Hematopoietic multipotent progenitor cell treated with erythropoietin and hydrocortisone succinate and interleukin-3 and kit ligand, for 15 days (in vitro differentiated cells): ENCODE measurements at places on chromosomes 7 and 10.

DNA sequence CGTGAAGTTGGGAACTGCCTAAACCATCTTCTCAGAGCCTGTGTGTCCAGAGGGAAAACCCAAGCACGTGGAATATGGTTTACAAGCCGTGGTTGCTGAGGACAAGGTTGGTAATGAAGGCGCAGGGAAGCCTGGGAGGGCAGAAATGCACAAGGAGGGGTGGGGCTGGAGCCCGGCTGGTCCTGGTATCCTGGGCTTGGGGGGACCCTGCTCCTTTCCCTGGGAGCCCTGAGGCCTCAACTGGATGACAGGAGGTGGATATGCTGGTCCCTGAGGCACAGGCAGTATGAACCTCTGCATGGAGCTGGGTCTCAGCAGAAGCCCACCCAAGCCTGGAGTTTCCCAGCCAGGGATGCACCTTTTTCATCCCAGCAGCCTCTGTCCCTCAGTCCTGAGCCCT lies 80.3 kb upstream of the RET start:
- DNase-seq, result no peak

DNA sequence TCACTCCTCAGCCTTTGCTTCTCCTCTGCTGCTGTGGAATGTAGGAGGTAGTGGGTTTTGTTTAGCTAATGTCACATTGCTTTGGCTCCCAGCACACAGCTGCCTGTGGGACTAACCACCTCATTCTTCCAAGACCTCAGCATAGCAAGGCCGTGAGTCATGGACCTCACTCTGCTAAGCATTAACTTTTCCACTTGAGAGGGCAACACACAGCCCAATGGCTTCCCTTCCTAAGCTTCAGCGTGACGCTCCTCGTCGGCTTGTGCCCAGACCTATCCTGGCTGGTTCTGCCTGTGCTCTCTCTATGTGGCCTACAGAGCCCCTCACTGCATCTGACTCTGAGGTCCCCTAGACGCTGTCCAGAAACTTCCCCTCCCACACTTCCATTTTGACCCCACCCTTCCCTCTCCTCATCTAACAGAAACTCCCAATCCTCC lies 23.3 kb downstream of the MYOF start:
- DNase-seq, result no peak

- DNase-seq, result no peak
Measured at GRCh38 chr7:12550956-12551355, 19.6 kb upstream of the SCIN start.

- DNase-seq, result peak; percentile 55
Measured at GRCh38 chr10:35127289-35127891, 744 bp downstream of the CREM start.

DNA sequence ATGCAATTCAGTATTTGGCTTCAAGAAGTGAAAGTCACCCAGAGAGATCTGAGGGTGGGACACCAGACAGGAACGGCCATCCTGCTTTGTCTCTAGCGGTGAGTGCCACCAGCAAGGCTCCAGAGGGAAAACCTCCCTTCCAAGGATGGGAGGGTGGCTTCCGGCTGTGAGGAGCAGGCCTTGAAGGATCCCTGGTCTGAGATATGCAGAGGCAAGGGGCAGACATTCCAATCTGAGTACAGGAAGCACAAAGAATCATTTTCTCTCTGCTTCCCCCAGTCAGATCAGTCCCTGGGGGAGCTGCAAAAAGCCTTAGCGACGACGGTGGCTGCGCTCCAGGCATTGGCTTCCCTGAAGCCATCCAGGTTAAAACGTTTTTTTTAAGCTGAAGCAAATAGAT lies 167.4 kb downstream of the TEX36 start:
- DNase-seq, result no peak

DNA sequence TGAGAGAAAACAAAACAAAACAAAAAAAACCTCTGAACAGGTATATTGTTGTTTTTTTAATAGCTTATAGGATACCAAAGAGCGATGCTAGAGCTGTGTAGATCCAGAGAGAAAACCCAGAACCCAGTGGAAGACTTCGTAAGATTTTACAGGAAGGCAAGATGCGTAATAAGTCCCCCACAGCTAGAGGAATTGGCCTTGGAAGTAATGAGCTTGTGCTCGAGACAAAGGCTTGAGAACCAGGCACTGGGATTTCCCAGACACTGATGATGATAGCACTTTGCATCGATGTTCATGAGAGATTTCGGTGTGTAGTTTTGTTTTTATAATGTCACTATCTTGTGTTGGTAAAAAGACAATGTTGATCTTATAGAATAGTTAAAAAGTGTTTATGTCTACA lies 821.5 kb upstream of the IGFBP3 start:
- DNase-seq, result no peak

DNA sequence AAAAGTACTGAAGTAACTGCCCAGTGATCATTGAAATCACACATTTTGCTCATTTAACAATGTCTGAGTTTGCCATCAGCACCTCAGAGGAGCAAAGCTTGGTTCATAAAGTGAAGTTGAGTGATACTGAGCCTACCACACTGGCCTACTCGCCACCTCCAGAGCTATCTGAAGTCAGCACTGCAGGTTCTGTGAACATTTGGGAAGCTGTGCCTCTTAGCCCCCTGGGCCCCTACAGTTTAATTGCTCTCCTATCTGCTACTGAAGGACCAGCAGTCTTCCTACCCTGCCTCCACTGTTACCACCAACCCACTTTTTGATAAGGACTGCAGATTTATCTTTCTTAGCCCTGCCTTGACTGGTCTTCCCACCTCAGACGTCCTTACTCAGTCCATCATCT lies 2.0 kb upstream of the SEMA4G start:
- no peak for DNase-seq

- DNase-seq, result no peak
Measured at GRCh38 chr10:114703377-114704107, 45.5 kb upstream of the ABLIM1 start.

DNA sequence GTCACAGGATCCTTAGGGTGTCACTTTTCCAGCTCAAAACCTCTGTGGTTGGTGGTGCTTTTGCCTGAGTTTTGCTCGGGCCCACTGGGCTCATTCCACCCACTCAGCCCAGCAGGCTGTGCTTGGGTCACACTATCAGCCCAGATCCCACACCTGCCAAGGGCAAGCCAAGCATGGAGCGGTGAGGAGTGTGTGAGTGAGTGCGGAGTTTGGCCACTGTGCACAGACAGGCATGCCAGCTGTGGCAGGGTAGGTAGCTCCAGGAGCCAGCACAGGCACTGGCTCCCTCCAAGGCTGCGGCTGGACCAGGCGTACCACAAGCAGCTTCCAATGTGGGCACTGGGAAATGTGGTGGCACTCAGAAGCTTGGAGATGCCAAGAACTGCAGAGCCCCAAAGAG lies 43.9 kb upstream of the TECTB start:
- DNase-seq, result no peak

- DNase-seq, result no peak
Measured at GRCh38 chr10:69951658-69952057, 101.0 kb upstream of the MACROH2A2 start.

- no peak for DNase-seq
Measured at GRCh38 chr7:33644489-33644888, 260.9 kb upstream of the BMPER start.

GRCh38 chr10:61639952-61640351 lies 22.8 kb upstream of the CABCOCO1 start:
- DNase-seq, result no peak

- no peak for DNase-seq
Measured at GRCh38 chr7:2517026-2517425, 2.5 kb upstream of the LFNG start.

- DNase-seq, result no peak
Measured at GRCh38 chr10:118901906-118902305, 127.6 kb upstream of the NANOS1 start.

GRCh38 chr10:5873515-5873995 lies 16.1 kb downstream of the ANKRD16 start:
- peak; percentile 81 for DNase-seq

DNA sequence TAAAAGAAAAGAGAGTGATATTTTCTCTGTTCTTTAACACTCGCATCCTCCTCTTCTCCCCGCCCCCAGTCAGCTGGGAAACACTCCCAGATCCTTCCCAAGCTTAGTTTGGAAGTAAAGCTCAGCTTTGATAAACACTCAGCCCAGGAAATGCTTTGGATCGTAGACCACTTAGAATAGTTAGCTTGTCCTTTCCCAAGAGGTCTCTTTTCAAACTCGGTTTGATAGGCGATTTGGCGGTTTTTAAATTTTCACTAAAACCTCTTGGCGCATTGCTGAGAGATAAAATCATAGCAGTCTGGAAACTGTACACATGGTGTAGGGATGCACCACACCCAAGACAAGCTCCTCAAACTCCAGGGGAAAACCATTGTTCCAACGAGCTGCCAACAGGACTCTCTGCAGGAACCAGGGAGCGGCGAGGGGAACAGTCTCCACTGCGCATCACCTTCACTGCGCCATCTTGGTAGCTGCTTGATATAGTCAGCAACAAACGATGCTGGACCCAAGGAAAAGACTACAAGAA lies 22.3 kb downstream of the SMURF1 start:
- no peak for DNase-seq

- DNase-seq, result no peak
Measured at GRCh38 chr7:132687981-132688383, 111.7 kb upstream of the PLXNA4 start.

- DNase-seq, result no peak
Measured at GRCh38 chr10:81570878-81571794, 303.9 kb upstream of the NRG3 start.

DNA sequence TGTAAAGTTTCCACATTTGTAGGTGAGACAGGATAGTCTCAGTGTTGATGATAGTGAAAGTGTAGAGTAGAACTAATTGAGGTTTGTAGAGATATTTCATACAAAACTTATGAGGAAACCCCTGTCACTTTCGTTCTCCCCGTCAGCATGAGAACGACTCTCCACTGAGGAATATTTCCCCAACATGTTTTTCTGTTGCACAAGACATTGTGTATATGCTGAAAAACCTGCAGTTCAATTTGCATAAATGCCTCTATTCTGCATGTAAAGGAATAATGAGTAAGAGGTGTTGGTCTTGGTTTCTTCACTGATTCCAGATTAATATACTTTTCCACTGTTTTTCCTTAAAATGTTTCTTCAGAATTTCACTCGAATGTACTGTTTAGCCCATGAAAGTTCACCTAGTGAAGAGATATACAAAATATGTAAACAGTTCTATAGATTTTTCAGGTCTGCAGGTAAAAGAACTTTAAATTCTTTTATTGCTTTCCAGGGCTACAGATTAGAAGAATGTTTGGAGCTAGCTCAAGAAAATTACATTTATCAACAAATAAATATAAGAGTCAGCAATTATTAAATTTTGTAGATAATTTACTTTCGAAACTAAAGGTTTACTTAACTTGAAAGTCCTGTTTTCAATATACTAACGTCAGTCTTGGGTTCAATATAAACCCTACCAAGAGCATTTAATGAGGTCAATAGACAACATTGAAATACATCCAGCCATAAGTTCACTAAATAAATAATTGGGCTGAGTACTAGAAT lies 37.2 kb downstream of the HEPACAM2 start:
- DNase-seq, result no peak

DNA sequence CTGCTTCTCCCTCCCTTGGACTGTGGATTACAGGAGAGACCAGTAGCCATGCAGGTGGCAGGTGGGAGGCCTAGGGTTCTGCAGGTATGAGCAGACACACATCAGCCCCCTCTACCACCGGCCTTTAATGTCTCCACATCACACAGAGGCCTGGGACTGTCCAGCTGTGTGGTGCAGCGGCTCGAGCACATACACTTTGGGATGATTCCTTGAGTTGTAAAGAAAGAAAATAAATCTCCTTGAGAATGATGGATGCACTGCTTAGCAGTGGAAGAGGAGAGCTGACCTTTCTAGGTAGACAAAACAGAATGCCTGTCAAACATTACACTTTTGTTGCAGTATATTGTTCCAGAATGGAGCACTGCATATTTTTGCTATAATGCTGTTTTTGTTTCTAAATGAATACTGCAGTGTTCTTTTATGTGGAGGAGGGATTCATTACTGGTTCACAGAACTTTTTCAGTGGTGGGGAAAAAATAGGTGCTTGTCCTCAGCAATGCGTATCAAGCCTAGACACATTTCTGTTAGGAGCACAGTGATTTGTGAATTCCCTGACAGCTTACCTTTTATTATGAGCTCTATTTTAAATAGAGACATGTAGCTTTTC lies 66.0 kb downstream of the PTPRE start:
- no peak for DNase-seq

DNA sequence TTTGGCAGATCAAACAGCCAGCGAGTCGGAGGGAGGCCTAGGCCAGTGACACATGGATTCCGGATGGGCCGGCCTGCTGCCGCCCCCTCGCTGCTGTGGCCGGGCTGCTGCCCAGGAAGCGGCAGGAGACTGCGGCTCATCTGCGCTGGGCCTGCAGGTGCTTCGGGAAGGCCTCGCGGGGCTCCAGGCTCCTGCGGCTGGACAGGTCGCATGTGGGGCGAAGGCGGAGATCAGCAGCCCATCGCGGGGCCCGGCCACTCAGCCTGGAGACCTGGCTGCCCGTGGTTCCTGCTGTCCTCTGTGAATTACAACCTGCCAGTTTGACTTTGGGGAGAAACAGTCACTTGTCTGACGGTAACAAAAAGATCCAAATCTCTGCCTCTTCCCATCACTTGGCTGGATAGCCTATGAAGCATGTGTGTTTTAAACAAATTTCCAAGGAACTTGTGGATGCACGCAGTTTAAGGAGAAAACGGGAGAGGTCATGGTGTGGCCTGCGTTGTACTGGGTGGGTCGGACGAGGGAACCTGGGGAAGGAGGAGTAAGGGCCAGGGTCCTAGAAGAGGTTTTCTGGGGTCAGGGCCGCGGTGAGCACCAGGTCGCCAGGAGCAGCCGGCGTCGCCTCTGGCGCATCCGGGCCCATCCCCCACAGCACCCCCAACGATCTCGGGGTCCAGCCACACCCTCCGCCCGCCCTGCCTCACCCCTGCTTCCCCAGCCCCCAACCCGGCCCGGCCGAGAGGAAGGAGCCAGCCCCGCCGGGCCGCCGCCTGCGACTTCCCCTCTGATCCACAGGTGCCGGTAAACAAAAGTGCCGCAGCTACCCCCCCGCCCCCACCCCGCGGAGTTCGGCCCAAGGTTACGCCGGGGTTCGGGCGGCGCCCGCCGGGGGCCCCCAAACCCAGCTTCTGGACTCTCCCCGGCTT lies 1.6 kb downstream of the SPOCK2 start:
- DNase-seq, result no peak

GRCh38 chr7:137388916-137389315 lies 45.4 kb upstream of the PTN start:
- no peak for DNase-seq

DNA sequence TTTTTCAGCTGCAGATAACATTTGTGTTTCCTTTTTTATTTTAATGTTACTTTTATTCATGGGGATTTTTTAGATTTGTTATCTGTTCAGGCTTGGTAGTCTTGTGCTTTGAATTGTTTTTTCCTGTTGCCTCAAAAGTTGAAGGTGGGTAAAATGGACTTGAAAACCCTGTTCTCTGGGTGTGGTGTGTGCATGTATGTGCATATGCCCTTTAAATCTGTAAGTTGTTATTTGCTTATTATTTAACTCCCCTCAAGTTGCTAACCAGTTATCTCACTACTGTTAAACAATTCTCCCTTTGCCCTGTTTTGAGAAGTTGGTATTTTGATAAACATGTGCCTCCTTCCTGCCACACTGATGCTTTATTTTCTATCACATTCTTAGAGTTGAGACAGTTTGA lies 30.6 kb downstream of the TSPAN14 start:
- peak; percentile 30 for DNase-seq
